NCI-H446 (cell line): ENCODE measurements at places on chromosomes 1 and 21.

- no peak for DNase-seq
Observed at GRCh38 chr1:16143566-16144324, 12.1 kb downstream of the EPHA2 start.

- no peak for DNase-seq
Observed at GRCh38 chr1:205535096-205535495, 30.6 kb downstream of the CDK18 start.

DNA sequence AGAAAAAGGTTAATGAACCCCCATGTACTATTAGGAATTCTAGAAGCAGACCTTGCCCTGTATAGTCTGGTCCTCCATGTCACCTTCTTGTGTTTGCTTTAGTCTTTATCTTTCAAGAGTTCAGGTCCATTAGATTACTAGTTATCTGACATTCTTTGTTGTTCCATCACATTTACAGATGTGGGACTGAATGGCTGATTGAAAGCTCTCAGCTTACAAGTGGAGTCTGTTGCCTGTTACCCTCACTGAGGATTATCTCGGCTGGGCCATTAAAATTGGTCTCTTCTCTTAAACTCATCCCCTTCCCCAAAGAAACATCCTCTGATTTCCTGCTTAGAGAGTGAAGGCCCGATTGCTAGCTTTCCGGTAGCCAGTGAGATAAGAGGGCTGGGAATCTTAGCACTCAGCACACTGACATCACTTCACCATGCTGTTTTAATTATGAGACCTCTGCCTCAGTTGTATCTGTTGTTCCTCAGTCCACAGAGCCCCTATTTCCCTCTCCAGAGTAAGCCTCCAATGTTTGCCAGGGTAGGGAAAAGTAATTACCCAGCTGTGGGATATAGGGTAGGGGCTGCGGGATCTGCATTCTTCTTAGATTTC, 76.8 kb downstream of the LPGAT1 start:
- no peak for DNase-seq

GRCh38 chr21:34889320-34889675, 159.8 kb downstream of the RUNX1 start:
- no peak for DNase-seq

GRCh38 chr1:229661022-229661877, 35.2 kb downstream of the URB2 start:
- peak; percentile 84 for DNase-seq

- DNase-seq: peak; percentile 74
Observed at GRCh38 chr1:114209971-114210370, 56.3 kb upstream of the SYT6 start.

GRCh38 chr21:35652872-35653271, 407.5 kb downstream of the SETD4 start:
- DNase-seq: no peak

DNA sequence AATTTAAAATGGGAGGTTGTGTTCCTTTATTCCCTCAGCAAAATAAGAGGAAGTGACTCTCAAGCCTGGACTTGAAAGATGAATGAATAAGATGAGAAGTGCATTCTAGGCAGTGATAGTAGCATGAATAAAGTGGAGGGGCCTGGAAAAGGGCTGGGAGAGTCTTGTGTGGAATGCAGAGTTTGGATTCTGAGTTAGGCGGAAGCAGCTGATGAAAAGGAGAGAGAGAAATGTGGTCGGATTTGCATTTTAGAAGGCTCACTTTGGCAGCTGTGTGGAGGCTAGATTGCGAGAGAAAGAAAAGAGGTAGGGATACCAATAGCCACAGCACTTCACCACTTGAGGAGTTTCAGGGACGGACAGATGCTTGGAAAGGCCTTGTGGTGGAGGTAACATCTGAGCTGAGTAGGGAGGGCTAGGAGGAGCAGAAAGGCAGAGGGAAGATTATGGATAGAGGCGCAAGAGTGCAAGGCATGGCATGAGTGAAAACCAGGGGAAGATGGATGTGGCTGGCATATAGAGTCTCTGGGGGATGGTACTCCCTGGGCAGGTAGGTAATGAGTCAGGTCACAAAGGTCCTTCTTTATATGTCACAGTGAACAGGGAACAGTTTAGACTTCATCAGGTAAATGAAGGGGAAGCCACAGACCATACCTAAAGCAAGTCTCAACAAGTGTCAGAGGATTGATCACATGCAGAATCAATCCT, 59.6 kb downstream of the ST3GAL3 start:
- DNase-seq: no peak

DNA sequence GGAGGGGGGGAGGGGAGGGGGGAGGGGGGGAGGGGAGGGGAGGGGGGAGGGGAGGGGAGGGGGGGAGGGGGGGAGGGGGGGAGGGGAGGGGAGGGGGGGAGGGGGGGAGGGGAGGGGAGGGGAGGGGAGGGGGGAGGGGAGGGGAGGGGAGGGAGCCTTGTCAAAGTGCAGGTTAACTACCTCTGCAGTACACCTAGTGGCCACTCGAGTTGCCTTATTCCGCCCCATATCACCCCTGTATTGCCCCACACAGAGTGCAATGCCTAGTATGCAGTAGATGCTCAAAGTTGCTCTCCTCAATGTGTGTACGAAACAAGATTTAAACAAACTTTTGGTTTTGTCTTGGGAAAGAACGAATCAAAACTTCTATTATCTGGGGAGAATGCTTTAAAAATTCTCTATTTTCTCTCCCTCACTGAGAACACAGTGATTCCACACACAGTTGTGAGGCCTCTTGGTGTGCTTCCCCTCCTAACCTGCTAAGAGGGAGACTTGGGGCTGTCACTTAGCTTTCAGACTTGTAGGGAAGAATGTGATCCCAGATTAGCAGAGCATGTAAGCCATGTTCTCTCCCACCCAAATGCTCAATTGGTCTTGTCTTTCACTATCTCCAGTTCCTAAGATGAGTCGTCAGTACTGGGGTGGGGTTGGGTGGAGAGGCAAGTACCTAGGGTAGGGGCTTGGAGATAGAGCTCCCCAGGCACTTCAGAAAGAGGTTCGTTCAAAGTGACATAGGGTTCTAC, 79.7 kb upstream of the MAP10 start:
- no peak for DNase-seq

- no peak for DNase-seq
Observed at GRCh38 chr1:111672331-111672730, 52.7 kb downstream of the RAP1A start.
